OCI-M1 (cell line): ENCODE measurements at places on chromosomes 2 and 18.

GRCh38 chr2:55084641-55085040 is 34.4 kb upstream of the RTN4 start:
- no peak for DNase-seq

DNA sequence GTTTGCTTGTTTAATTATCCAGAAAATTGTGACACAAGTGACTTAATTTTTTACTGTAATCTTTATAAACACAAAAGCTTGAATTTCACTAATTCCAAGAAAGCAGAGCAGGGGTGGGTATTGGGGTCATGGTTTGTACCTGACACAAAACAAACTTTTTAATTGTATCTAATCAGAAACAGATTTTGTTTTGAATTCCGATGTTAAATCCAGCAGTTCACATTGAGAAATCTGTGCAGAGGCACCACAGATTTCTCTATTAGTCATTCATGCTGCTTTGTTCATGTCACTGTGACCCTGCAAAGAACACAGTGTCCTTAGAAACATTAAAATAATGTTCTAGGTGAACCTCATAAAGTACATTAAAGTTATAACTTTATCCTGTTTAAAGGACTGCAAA is 443.4 kb downstream of the NYAP2 start:
- no peak for DNase-seq

DNA sequence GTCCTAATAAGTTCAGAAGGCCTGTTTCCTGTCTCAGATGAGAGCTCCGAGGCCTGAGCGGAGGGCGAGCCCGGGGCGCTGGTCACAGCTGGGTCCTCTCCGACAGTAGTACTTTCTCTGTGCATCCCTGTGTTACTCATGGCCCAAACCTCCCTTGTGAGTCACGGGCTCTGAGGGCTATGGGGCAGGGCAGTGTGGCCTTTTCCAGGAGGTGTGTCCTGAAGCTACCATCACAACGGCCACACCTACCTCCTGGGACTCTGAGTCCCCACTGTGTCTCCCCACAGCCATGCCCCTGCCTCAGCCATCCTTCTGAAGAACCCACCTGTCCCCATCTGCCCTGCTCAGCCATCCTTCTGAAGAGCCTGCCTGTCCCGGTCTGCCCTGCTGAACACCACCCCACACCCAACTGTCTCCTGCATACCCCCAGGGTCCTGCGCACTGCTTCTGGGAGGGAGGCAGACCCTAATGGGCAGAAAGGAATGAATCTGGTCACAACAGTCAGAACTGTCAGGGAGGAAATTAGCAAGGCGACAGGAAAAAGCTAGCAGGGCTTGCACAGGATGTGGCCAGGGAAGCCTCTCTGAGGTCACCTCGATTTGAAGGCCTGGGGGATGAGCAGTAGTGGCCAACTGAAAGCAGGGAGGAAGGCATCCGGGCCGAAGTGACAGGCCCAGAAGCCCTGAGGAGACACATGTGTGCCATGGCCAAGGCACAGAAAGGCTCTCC is 145.4 kb upstream of the RIOK3 start:
- DNase-seq, result no peak

- DNase-seq, result peak; percentile 59
These were observed 9.6 kb upstream of the ALS2 start for GRCh38 chr2:201790291-201790690.
